NK-92 treated with Interleukin-12 subunit alpha and Interleukin-12 subunit beta, amount 100 ng/mL, for 24 hours (cell line): ENCODE measurements at places on chromosomes 1 and 21.

- DNase-seq = no peak
These were observed 35.1 kb upstream of the ADORA3 start for GRCh38 chr1:111538343-111539025.

DNA sequence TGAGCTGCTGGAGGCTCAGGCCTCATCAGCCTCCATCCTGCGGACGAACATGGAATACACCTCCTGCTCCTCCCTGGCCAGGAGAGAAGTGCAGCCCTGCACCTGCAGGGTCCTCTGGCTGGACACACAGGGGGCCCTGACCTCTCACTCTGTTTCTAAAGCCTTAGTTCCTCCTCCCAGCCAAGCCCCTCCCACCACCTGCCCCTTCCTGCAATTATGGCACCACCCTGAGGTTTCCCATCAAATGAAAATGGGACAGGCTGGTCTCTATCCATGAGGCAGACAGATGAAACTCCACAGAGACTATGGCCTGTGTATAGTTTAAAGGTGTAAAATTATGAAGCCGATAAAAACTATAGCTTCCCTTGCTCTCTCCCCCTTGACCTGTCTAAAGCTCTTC, 42.6 kb downstream of the CACNA1S start:
- DNase-seq = no peak

GRCh38 chr1:11704194-11704529, 12.7 kb downstream of the DRAXIN start:
- DNase-seq = no peak

GRCh38 chr1:207628776-207629175, 16.2 kb upstream of the CR1L start:
- DNase-seq = no peak

GRCh38 chr1:154998818-154999570, 3.6 kb upstream of the ZBTB7B start:
- DNase-seq = no peak

- DNase-seq = no peak
These were observed 5.9 kb downstream of the PDC start for GRCh38 chr1:186454981-186455380.

DNA sequence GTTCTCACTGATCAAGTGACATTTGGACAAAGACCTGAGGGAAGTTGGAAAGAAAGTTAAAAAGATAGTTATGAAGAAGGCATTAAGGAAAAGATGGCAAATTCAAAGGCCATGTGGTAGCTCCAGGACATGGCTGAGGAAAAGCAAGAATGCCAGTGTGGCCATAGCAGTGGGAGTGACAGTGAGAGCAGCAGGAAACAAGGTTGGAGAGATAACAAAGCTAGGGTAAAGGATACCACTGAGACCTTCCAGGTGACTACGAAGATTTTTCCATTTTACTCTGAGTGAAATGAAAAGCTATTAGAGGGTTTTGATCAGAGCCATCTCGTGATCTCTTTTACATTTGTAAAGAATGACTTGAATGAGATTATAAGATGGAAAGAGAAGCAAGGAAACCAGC, 170.6 kb downstream of the SLC44A5 start:
- DNase-seq = no peak

DNA sequence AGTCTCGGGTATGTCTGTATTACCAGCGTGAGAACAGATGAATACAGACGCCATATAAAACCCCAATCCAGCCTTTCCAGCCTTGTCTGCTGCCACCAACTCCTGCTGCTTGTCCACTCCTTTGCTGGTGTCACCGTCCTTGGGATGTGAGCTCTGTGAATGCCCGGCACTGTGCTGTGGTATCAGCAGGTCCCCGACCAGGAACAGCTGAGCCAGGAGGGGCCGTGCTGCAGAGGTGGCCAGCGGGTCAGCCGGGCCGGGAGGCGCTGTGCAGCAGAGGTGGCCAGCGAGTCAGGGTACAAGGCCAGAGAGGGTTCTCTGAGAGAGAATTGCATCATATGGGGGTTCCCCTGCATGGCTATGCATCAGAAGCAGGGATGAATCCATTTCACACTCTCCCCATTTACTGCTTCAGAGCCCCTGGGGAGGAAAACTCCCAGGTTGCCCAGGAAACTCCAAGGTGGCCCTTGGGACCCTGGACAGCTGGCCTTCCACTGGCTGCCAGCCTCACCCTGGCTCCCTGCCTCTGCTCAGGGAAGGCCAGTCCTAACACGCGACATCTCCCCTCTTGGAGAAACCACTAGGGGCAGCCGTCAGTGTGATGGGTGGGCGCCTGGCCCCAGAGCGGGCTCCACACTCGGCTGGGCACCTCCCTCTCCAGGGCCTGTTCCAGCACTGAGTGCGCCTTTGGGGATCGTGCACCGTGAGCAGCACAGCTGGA, 122.4 kb upstream of the COL6A1 start:
- no peak for DNase-seq

GRCh38 chr1:229109320-229109761, 161.6 kb upstream of the RAB4A start:
- DNase-seq = no peak

- no peak for DNase-seq
These were observed 3.3 kb upstream of the PCBP3 start for GRCh38 chr21:45640001-45640887.

DNA sequence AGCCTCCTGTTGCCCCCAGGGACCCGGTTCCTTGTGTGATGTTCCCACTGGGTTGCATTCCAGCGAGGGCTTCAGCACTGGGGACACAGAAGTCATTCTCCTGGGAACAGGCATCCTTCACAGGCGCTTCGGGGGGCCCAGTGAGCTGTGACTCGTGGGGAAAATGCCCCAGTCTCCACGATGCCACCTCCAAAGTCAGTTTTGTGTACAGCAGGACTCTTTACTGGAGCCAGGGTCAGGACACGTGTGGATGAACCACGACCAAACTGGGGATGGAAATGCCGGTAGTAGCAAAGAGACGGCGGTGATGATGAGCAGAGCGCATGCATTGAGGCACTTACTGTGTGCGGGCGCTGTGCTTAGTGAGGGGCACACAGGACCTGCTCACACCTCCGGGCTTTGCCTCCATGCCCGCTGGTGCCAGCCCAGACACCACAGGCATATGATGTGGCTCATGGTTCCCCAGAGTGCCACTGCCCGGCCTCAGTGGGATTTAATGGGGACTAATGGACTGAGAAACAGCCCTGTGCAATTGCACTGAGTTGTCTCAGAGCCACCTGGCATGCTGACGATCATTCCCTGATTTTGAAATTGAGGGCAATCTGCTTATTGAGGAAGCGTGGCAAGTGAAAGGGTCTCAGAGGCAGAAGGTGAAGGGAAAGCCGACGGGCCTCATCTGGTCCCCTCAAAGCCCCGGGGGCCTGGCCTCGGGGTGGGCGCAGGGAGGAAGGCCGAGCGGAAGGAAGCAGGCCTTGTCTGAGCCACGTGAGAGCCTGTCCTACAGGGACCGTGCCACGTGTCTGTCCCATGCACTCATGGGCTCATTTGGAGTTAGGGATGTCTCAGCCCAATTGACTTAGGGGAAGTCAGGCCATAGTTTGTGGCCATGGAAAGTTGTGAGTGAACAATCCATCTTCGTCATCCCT, 91.4 kb downstream of the PDE9A start:
- DNase-seq = no peak

GRCh38 chr1:12316331-12316730, 86.5 kb downstream of the VPS13D start:
- no peak for DNase-seq

- DNase-seq = no peak
These were observed 223.6 kb downstream of the LRRC7 start for GRCh38 chr1:69791311-69791710.
